ENCODE measurements at places on chromosomes 11 and 22.

DNA sequence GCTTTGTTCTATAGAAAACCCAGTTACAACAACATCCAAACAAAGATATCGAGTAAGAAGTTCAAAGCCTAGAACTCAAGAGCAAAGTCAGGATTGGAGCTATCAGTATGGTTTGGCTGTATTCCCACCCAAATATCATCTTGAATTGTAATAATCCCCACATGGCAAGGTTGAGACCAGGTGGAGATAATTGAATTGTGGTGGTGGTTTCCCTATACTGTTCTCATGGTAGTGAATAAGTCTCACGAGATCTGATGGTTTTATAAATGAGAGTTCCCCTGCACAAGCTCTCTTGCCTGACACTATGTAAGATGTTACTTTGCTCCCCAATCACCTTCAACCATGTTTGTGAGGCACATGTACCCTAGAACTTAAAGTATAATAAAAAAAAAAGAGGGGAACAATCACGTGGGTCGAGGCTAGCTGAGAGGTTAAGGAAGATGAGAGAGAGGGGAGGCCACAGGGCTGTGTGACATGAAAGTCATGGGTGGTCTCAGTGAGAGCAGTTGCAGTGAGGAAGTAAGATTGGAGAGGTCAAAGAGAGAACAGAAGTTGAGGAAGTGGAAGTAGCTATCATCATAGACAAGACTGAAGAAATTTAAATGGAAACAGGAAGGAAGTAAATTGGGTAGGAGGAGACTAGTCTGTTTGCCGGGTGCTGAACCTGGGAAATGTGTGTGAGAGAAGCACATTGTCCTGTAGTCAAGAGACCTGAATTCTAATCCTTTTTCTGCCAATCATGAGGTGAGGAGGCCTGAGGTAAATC lies 80.1 kb upstream of the CD44 start:
- no peak overlapping the region for H3K4me3 ChIP-seq
- H3K27me3 ChIP-seq, result no peaks in the 10 kb centered on the region
- no peak for DNase-seq
- no peaks in the 10 kb centered on the region for H3K36me3 ChIP-seq
- H3K27ac ChIP-seq, result no peak overlapping the region

DNA sequence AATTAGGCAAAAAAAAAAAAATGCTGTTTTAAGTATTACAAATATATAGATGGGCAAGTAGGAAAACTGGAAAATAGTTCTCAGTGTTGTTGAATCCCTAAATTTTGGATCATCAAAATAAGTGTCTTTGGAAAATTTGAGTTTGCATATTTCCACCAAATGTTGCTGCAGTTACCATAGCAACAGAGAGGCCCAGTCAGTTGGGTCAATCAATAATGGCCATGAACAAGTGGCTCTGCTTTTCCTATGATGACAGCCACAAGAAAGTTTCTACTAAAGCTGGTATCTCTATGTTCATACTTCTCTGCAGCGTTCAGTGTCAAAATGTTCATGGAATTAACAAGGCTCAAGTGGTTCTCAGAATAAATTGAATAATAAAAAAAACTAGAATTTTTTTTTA lies 79.1 kb downstream of the SERGEF start:
- H3K4me3 ChIP-seq, result no peak overlapping the region
- no peaks in the 10 kb centered on the region for H3K4me1 ChIP-seq
- no peaks in the 10 kb centered on the region for H3K36me3 ChIP-seq
- no peak overlapping the region for H3K27ac ChIP-seq
- H3K27me3 ChIP-seq, result no peaks in the 10 kb centered on the region

DNA sequence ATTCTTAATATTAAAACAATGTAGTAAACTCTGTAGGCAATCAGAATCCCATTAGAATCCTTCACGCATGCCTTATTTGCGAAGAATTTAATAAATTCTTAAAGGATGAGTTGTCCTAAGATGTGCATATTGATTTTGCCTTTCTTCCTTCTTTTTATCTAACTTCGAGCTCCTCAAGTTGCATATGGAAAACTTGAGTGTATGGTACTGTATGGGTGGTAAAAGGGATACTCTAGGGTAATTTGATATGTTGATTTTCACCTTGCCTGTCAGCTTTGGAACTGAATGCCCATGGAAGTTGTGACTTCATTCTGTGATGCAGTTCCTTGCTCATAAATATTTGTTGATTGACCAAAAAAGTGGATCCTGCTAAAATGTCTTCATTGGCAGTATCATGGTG lies 193.8 kb downstream of the DDX10 start:
- H3K4me3 ChIP-seq, result no peak overlapping the region
- no peaks in the 10 kb centered on the region for H3K27me3 ChIP-seq
- peaks cover 7% of the 10 kb centered on the region for H3K4me1 ChIP-seq
- H3K36me3 ChIP-seq, result no peaks in the 10 kb centered on the region

DNA sequence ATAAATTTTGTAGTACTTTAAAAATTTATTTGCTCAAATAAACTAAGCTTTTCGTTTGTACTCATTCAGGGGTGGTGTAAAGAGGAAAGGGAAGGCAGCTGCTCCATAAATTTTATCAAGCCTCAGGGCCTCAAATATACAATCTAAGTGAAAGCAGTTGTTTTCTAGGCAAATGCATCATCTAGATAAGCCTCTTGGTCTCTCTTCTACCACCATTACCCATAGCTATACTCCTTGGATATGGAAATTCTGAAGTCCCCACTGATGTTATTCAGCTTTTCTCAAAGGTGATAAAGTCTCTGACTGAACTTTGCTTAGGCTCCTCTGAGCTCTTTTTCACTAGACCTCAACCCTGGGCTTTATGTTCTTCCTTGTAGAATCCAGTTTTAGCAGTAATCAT lies 1313.1 kb downstream of the JRKL start:
- H3K4me3 ChIP-seq, result no peak overlapping the region
- H3K27me3 ChIP-seq, result no peaks in the 10 kb centered on the region
- DNase-seq, result no peak
- H3K27ac ChIP-seq, result no peak overlapping the region
- no peaks in the 10 kb centered on the region for H3K36me3 ChIP-seq
- no peaks in the 10 kb centered on the region for H3K4me1 ChIP-seq

GRCh38 chr11:77455740-77456139 lies 18.2 kb downstream of the PAK1 start:
- DNase-seq, result no peak
- no peaks in the 10 kb centered on the region for H3K36me3 ChIP-seq
- no peaks in the 10 kb centered on the region for H3K27me3 ChIP-seq
- H3K27ac ChIP-seq, result no peak overlapping the region

DNA sequence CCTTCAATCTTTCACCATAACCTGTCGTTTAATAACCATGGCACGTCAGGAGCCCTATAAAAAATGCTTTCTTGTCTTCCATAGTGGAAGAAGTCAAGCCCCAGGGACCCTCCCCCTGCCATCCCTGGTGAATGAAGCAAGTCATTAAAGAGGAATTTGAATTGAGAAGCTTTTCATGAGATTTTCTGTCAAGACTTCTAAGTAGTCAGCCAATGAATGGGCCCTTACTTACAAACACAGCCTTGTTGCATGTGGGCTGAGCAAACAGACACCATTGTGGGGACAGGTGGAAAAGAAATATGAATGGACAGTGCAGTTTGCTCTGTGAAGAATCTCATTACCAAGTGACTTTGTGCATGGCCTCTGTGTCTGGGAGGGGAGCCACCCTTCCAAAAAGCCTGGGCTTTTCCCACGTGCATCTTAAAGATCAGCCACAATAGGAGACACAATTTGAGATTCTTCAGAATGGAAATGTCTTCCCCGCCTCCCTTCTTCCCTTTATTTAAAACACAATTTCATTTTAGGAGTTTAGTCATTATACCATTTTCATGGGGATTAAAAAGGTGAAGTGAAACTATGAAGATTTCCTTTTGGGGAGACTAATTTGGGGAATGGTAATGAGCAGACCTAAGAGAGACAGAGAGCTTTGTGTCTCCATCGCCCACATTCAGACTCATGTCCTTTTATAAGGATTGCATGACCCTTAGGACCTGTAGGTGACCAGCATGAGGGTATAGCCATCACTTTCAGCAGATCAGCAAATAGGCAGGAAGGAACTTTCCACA lies 152.0 kb downstream of the LRRC4C start:
- no peaks in the 10 kb centered on the region for H3K36me3 ChIP-seq
- no peaks in the 10 kb centered on the region for H3K27me3 ChIP-seq
- H3K27ac ChIP-seq, result no peak overlapping the region
- H3K4me1 ChIP-seq, result no peaks in the 10 kb centered on the region
- no peak overlapping the region for H3K4me3 ChIP-seq

- H3K36me3 ChIP-seq, result no peaks in the 10 kb centered on the region
- peaks cover 8% of the 10 kb centered on the region for H3K4me1 ChIP-seq
- no peak overlapping the region for H3K27ac ChIP-seq
- no peak overlapping the region for H3K4me3 ChIP-seq
- no peaks in the 10 kb centered on the region for H3K27me3 ChIP-seq
Measured at GRCh38 chr22:35521358-35522224, 19.0 kb upstream of the RASD2 start.

- H3K27ac ChIP-seq, result no peak overlapping the region
- H3K4me3 ChIP-seq, result no peak overlapping the region
- DNase-seq, result no peak
- H3K27me3 ChIP-seq, result no peaks in the 10 kb centered on the region
Measured at GRCh38 chr11:8532475-8532874, 61.6 kb downstream of the STK33 start.

- no peaks in the 10 kb centered on the region for H3K27me3 ChIP-seq
- H3K36me3 ChIP-seq, result no peaks in the 10 kb centered on the region
- no peak for DNase-seq
- H3K4me3 ChIP-seq, result no peak overlapping the region
- H3K4me1 ChIP-seq, result no peaks in the 10 kb centered on the region
Measured at GRCh38 chr11:71843858-71844257, 10.9 kb downstream of the DEFB108B start.

- H3K4me3 ChIP-seq, result no peak overlapping the region
- H3K27me3 ChIP-seq, result no peaks in the 10 kb centered on the region
- H3K36me3 ChIP-seq, result no peaks in the 10 kb centered on the region
- H3K27ac ChIP-seq, result no peak overlapping the region
Measured at GRCh38 chr11:100928426-100928825, 201.2 kb downstream of the PGR start.

- no peaks in the 10 kb centered on the region for H3K27me3 ChIP-seq
- no peak for DNase-seq
- no peak overlapping the region for H3K4me3 ChIP-seq
- peaks cover 3% of the 10 kb centered on the region for H3K4me1 ChIP-seq
Measured at GRCh38 chr11:79199729-79200354, 241.0 kb downstream of the TENM4 start.

GRCh38 chr11:9320047-9320446 lies 5.7 kb upstream of the TMEM41B start:
- no peaks in the 10 kb centered on the region for H3K36me3 ChIP-seq
- H3K27ac ChIP-seq, result no peak overlapping the region
- no peak overlapping the region for H3K4me3 ChIP-seq

DNA sequence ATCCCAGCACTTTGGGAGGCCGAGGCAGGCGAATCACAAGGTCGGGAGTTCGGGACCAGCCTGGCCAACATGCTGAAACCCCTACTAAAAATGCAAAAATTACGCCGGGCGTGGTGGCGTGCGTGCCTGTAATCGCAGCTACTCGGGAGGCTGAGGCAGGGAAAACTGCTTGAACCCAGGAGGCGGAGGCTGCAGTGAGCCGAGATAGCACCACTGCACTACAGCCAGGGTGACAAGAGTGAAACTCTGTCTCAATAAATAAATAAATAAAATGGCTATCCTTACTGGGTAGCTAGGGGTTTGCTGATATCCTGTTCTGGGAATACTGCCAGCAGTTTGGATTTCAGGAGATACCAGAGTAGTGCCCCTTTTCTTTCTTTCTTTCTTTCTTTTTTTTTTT lies 2.4 kb upstream of the RBM14 start:
- no peak overlapping the region for H3K4me3 ChIP-seq
- H3K36me3 ChIP-seq, result no peaks in the 10 kb centered on the region
- no peak overlapping the region for H3K27ac ChIP-seq
- H3K4me1 ChIP-seq, result peaks cover 28% of the 10 kb centered on the region
- no peak for DNase-seq
- H3K27me3 ChIP-seq, result no peaks in the 10 kb centered on the region

- H3K36me3 ChIP-seq, result peaks cover 56% of the 10 kb centered on the region
Measured at GRCh38 chr22:31275018-31275417, 17.3 kb downstream of the PIK3IP1 start.

Data from vagina (tissue), 2 donors.